ENCODE measurements at places on chromosomes 11 and 22.
A peak's percentile ranks its signal among the peaks of the same experiment; 100 is the strongest.

DNA sequence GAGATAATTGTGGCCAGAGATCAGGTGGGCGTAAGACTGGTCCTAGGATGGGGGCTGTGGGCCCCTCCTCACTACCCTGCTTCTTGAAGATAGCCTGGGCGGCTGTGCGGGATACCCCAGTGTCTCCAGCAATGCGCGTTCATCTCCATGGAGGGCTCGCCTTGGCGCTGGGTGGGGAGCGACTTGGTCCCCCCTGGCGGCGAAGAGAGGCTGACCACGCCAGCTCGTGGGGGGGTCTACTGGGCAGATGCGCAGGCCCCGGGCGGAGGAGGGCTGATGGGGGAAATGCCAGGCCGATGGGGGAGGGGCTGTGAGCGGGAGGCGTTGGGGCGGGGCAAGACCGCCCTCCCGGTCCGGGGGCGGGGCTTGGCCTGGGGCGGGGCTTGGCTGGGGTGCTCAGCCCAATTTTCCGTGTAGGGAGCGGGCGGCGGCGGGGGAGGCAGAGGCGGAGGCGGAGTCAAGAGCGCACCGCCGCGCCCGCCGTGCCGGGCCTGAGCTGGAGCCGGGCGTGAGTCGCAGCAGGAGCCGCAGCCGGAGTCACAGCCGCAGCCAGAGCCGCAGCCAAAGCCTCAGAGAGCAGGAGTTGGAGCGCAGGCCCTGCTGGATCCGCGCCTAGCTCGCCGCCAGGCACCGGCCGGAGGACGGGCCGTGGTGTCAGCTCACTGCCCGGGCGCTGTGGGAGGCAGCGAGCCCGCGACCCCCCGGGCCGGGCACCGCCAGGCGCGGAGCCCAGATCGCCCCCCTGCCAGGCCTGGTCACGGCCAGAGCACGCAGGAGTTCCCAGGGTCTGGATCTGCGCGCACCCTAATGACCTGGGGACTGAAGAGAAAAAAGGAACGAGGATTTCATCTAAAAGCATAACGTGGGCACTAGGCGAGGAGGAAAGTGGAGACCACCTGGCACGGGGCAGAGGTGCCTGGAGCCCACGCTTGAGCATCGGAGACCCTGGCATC is at the start of gene SLC35E4:
TSS of gene SLC35E4 (plus strand) at position 509 of the 953 bp plus-strand sequence. CDS start 670 bp downstream, outside the sequence.
- DNase-seq = peak; percentile 12

DNA sequence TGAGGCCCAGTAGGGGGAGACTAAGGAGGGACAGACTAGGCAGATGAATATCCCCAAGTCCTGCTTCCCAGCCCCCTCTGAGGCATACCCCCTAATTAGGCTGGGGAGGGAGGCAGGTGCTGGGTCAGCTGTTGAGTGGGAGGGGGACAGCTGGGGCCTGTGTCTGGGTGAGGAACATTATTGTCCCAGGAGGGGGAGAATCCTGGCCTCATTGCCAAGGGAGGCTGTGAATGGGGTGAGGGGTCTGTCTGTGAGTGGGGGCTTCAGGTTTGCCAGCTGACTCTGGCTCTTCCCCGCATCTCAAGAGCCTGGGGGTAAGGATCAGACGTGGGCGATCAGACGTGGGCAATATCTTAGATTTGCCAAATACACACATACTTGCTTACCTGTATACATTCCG is 2.1 kb downstream of the INPPL1 start:
- DNase-seq = no peak

DNA sequence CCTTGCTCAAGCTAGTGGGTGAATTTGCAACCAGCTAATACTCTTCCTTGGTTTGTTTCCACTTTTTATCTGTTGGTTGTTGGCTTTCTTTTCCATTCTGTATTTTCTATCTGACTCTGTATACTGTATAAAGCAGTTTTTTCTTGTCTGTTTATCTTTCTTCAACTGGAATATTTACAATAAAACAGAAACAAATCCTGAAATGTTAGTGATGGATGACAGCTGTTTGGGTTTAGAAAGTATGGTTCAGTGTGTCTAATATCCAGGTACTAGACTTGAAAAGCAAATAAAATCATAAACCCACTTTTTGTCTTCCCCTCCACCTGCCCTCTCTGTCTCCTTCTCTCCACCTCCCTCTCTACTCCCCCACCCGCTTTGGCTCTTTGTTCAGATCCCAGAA is 35.3 kb upstream of the TBCEL start:
- no peak for DNase-seq

DNA sequence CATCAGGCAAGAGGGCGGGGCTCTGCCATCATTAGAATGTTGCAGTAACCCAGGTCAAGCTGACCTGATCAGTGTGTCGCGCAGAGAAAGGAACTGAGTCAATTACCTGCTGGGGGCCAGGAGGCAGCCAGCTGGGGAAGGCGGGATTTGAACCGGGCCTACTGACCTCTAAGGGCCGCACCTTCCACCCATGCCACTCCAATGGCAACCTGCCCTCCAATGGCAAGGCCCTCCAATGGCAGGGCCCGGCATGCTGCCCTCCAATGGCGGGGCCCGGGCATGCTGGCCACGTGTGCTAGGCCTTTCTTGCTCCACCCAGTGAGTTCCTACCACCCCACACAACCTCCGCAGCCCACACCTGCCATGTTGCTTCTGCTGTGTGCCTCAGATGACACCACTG is 407.6 kb downstream of the CTTN start:
- no peak for DNase-seq

DNA sequence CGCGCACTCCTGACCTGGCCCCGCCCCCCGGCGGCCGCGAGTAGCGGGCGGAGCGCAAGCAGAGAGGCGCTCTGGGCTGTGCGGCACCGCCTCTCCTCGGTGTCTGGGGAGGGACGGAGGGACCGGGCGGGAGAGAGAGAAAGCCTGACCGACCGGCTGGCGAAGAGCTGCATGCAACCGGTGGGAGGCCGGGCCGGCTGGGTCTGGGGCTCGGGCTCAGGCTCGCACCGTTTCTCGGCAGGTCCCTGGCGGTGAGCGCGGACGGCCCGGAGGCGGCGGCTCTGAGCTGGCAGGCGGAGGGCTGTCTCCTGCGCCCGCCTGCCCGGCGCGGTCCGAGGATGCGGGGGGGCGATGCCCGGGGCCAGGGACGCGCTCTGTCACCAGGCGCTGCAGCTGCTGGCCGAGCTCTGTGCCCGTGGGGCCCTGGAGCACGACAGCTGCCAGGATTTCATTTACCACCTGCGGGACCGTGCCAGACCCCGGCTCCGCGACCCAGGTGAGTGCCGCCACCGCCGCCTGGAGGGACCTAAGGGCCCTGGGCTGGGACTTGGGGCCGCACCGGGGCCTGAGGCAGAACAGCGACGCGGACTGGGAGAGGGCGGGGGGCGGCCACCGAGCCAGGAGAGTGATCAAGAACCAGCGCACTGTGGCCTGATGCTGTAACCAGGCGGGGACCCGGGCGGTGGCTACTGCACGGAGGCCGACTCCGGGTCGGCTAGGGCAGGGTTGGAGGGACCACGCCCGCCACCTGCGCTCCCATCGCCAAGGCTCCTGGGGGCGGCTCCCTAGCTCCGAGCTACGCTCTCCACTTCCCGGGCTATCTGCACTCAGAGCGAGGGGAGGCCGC is at the start of gene SYT9:
TSS of gene SYT9 (plus strand) at position 69 of the 847 bp plus-strand sequence. CDS start at position 352, 283 bp downstream.
- no peak for DNase-seq

DNA sequence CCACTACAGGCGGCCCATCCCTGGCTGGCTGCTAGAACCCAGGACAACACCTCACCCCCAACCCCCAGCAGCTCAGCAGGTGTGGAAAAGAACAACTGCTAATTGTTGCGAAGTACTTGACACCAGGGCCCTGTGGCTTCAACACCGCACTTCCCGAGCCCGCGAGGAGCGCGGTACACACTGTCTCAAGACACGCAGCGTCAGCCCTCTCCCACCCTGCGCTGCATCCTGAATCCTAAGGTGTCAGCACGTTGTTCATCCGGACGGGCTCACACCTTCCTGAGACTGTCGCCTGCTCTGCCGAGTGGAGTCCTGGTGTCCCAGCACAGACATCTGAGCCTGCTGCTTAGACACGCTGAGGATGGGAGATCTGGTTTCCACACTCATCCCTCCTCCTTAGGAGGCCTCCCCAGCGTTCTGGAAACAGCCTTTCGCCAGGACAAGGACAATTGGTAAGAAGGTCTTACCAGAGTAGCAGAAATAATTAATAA is 1336.2 kb downstream of the BRD1 start:
- DNase-seq = no peak

GRCh38 chr11:70024036-70024772 is 53.9 kb upstream of the ANO1 start:
- no peak for DNase-seq

DNA sequence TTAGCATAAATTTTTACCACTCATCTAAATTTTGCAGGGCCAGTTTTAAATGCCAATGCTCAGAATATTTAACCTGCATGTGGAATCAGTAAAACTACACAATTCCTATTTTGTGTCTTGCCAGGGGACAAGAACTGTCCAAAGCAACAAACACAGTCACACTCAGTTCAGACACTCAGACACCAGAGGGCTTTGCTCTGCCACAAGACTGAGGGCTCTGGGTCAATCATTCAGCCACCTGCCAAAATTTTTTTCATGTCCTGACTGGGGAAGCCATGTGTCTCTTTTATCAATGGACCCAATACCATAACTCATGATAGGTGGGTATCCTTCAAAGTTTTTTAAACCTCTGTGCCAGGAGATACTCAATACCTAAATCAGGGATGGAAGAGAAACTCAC is 304.0 kb upstream of the ANO3 start:
- DNase-seq = no peak

DNA sequence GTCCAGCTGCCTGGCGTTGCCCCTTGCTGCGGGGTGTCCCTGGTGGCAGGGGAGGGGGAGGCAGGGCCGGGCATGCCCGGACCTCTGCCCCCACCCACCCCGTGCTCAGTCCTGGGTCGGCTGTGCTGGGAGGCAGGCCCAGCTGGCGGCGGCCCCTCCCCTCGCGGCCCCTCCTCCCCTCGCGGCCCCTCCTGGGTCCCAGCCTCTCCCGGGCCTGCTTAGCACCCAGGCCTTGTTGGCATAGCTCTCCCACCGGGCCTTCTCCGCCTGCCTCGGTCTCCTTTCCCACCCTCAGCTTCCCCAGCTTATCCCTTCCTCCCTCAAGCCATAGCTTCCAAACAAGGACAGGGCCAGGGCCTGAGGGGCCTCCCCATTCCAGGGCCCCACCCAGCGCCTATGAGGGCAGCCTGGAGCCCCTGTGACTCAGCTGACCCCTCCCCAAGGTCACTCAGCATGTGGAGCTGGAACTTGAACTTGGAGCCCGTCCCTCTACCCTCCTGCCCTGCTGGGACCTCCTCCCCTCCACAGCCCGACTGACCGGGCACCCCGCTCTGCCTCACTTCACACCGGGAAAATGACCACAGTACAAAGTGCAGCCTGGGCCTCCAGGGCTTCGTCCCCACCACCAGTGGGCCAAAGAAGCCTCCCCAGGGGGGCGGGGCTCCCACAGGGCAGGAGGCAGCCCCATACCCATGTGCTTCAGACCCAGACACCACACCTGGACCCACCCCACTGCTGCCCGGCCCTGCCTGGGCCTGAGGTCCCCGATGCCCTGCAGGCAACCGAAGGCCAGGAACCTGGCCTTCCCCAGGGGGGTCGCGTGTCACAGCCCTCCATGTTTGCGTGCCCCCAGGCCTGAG is 1.2 kb downstream of the EPS8L2 start:
- no peak for DNase-seq

GRCh38 chr11:575313-575995 is 816 bp upstream of the PHRF1 start:
- DNase-seq = no peak
